ENCODE measurements at places on chromosomes 16 and 17.

DNA sequence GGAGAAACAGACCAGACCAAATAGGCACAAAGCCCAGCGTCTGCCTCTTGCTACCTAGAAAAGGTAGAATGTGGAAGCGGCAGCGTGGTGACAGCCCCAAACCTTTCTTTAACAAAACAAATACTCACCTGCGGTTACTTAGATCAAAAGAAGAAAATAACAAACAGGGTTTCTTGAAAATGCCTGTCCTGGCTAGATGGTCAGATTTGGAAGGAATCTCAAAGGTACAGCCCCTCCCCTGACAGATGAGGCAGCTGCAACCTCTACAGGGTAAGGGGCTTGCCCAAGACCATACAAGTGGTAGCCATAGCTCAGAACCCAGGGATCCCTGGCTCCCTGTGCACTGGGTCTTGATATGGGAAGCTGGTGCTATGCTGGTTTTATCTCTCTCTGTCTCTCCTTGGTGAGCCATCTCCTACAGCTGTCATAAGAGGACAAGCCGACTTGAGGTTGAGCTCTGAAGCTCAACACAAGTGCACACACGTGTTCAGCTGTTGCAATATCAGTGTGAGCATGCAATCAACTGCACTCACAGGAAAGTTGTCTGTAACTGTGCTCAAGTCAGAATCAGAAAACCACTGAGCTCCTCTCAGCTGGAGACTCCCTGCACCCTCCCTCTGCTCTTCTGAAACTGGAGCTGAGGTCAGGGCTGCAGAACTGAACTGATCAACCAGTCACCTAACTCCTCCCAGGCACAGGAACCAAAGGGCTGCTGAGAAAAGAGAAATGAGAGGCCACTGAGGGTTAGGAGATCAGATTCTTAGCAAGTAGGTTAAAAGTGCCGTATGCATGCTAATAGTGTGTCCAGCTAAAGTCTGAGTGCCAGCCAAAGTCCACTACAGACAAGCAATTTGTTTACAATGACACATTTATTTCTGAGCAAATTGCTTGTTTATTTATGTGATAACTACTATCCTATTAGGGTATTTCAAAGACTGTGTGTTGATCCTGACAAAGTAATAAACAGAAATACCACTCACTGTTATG, 6.1 kb upstream of the RNF157 start:
- no peak for DNase-seq

- DNase-seq = no peak
Measured at GRCh38 chr16:50301626-50302471, 35.5 kb downstream of the ADCY7 start.

GRCh38 chr16:9900576-9900975, 281.7 kb downstream of the GRIN2A start:
- DNase-seq = no peak

DNA sequence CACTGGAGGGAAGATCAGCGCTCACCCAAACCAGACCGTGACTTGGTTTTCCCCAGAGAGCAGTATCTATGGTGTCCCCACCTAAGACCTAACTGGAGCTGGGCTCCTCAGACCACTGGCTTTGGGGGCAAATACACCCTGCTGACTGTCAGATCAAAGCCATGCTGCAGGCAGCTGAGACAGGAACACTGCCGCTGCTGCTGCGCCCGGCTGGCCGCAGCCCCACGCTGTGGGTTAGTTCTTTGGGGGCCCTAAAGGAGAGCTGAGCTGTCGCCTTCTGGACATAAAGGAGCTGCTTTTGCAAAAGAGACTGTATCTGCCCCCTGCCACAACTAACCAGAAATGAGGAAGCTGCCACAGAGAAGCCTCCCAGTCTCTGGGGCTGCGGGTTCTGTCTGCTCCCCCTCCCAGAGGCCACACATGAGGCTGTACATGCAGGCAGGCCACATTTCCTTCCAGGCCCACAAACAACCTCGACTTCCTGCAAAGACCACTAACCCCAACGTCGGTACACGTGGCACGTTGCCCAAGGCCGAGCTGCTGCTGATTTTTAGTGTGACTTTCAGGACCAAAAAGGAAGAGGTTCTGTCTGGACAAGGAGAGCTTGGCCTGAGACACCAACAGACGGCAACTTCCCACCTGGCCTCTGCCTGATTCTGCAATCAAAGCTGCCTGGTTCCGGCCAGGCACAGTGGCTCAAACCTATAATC, 18.2 kb upstream of the ABR start:
- DNase-seq = peak; percentile 60

GRCh38 chr17:74295625-74296547, 21.9 kb downstream of the DNAI2 start:
- no peak for DNase-seq

GRCh38 chr17:76053246-76054111, 18.8 kb downstream of the SRP68 start:
- DNase-seq = no peak

GRCh38 chr17:2253768-2254406, 49.7 kb downstream of the SMG6 start:
- DNase-seq = no peak

GRCh38 chr17:33686171-33686570, 393.1 kb upstream of the ASIC2 start:
- DNase-seq = no peak

GRCh38 chr16:67413978-67414911, 2.0 kb downstream of the ZDHHC1 start:
- DNase-seq = no peak

DNA sequence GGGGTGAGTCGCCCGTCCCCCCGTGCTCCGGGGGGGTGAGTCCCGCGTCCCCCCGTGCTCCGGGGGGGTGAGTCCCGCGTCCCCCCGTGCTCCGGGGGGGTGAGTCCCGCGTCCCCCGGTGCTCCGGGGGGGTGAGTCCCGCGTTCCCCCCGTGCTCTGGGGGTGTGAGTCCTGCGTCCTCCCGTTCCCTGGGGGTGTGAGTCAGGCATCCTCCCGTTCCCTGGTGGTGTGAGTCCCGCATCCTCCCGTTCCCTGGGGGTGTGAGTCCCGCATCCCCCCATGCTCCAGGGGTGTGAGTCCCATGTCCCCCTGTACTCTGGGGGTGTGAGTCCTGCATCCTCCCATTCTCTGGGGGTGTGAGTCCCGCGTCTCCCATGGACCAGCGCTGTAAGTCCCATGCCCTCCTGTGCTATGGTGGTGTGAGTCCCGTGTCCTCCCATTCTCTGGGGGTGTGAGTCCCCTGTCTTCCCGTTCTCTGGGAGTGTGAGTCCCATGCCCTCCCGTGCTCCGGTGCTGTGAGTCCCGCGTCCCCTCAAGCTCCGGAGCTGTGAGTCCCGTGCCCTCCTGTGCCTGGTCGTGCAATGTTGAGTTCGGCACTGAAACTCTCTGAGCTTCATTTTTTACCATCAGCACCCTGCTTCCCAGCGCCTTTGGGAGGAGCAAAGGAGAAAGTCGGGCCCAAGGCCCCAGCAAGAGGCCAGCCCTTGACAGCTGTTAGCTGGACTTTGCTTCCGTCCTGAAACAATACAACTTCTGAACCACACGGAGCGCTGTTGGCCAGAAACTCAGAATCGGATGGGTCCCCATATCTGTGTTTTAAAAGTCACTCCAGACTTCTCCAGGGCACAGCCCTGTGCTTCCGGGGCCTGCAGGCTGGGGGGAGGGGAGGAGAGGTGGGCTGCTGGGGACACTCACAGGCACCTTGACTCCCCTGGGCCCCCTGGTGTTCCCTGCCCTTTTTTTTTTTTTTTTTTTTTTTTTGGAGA, 11.5 kb upstream of the ZC3H18 start:
- DNase-seq = no peak

DNA sequence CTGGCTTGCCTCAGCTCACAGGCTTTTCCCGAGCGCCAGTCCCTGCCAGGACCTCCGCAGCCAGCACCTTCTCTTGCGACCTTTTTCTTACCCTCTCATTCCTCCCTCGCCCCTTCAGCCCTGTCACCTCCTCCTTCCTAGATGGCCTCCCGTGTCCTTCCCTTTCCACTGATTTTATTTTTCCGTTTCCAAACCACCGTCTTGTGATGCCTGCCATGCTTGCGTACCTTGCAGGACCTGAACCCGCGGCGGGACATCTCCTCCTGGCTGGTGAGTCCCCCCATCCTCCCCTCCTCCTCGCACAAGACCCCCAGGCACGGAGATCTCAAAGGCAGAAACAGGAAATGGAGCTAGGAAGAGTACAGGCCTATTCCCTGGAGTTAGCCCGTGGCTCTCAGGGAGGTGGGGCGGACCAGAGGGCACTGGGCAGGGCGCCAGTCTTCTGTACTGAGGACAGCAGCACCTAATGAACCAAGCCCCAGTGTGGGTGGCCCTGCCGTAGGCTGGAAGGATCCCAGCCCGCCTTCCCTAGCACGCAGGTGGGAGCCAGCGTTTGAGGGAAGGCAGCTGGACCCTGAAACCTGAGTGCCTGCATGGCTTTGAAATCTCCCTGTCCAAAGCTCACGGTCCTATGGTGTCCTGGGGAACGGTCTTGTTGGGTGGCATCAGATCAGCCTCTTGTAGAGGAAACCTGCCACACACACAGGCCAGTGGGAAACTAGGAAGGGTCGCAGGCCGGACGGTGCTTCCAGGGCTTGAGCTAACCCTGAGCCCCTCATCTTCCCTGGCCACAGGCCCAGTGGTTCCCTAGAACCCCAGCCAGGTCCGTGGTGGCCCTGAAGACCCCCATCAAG, 612 bp downstream of the CISD3 start:
- DNase-seq = peak; percentile 75

DNA sequence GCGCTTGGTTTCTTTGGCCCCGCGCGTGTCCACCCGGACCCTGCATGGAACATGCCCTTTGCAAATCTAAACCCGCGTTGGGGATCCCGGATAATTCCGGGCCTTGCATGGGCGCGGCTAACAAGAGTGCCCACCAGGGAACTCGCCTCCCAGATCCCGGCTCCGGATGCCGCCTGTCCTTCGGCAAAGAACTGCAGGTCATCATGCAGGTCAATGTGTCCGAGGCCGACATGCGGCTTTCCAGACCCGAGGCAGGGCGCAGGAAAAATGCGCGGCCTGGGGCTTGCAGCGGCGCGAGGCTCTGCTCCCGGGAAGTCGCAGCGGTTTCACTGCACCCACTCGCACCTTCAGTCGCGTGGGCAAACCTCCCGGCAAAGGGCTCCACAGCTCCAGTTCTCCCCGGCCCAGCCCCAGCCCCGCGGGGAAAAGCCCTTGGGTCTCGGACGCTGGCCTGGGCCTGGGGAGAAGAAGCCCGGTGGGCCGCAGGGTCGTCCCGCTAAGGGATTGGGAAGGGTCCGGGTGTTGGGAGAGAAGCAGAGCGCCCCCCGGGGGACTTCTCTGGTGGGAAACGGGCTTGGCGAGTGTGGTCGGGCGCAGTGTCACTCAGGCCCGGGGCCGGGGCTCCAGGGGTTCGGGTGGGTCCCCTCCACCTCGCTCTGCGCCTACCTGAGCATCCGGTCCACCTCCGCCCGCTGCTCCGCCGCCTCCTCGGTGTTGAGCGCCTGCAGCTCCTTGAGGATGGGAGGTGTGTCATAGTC, 805 bp downstream of the HNF1B start:
- DNase-seq = peak; percentile 80

DNA sequence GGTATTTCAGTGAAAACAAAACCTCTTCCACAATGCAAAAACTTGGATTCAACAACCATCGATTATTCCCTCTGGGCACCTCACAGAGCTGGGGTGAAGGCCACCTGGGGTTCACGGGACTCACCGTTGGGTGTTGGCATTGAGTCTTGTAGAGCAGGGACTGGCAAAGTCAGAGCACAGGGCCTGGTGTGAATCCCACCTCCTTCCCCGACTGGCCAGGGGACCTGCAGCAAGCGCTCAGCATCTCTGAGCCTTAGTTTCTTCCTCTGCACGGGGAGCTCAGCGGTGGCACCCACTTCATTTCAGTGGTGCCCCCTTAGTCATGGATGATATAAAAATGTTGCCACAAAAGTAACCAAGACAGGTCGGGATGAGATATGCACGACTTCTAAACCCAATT, 100.4 kb downstream of the METRNL start:
- DNase-seq = no peak

GRCh38 chr16:27768651-27769272, 218.8 kb downstream of the KATNIP start:
- no peak for DNase-seq

DNA sequence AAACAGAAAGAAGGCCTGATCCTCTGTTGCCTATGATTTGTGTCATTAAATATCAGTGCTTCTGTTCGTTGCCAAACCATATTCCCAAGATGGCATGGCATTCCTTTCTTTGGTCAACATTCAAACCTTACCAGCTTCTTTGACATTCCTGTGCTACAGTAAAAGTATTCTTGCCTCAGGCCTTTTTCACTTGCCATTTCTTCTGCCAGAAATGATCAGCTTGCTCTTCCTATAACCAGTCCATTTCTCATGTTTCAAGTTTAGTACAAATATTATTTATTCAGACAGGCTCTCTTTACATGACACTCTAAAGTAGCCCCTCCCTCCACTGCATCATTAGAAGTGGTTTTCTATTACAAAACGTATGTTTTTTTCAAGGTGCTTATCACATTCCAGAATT, 278.3 kb downstream of the KCNJ2 start:
- no peak for DNase-seq

- no peak for DNase-seq
Measured at GRCh38 chr17:52524096-52524637, 365.7 kb upstream of the CA10 start.

DNA sequence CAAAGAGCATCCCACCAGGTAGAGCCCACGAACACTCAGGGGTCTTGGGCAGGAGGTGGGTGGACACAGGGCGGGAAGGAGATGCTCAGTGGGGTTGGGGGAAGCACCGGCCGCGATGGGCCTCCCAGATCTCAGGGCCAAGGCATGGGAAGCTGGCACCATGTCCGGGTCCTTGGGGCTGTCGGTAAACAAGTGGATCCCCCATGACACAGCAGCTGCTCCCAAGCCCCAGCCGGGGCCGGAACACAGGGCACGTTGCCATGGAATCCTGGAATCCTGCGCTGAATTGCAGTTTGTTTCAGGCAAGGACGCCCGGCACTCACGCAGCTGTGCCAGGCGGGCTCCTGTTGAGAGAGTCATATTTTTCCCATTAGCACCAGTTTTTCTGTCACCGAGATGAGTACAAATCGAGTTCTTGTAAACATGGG, 23.0 kb upstream of the CHMP6 start:
- DNase-seq = no peak

DNA sequence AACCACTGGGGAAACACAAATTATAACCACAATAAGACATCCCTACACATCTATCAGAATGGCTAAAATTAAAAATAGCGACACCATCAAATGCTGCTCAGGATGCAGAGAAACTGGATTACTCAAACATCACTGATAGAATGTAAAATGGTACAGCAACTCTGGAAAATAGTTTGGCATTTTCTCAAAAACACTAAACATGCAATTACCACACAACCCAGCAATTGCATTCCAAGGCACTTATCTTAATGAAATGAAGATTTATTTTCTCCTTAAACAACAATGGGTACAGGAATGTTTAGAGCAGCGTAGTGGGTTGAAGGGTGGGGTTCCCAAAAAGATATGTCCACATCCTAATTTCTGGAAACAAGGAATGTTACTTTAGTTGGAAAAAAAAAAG, 309.0 kb upstream of the PMFBP1 start:
- DNase-seq = no peak

GRCh38 chr16:57106767-57107166, 14.4 kb downstream of the CPNE2 start:
- DNase-seq = no peak
